BE2C (cell line): ENCODE measurements at places on chromosomes 1 and 21.

DNA sequence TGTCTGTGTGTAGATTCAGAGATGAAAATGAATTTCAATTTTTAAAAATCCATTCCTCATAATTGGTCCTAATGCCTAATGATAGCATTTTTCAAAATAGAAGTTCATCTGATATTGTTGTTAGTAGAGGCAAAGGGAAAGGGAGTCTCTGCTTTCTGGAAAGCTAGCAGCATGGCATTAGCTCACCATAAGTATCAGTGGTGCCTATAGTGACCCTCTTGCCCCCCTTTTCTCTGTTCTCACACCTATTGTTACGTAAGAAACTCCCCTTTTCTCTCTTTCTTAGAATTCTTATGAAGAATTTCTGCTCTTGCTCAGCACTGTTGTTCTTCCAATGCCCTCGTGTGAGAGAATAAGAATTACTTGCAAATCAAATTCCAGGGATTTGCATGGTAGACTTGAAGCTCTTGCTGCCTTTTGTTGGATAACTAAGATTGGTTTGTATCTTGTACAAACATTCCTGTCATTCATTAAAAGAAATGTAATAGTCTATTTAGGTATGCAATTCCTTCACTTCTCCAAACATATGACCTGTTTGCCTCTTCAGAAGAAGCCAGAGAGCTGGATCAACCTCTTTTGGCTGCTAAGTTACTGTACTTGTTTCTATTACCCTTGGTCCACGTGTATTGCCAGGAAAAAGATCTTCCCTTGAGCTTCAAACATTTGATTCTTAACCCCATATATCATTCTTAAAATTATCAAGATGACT lies 69.2 kb upstream of the MAGI3 start:
- DNase-seq: no peak

DNA sequence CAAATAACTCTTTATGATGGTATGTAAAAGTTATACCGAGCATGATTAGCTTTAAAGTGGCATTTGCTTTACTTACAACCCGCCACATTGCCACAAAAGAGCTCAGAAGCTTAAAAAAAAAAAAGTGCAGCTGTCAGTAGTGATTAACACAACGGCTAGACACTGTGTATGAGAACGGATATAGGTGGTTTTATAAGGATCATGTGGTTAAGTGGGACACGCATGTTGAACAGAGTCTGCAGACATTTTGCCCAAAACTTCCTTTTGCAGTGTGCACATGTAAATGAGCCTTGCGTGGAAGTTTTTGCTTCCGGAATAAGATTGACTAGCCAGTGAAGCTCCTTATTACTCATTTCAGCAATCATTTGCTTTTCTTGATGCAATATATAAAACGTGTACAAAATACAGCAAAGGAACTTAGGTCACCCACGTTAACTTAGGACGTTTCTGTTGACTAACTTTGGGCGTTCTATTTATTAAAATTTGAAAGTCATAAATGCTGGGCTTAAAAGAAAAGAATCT lies 58.7 kb upstream of the RGS1 start:
- no peak for DNase-seq

DNA sequence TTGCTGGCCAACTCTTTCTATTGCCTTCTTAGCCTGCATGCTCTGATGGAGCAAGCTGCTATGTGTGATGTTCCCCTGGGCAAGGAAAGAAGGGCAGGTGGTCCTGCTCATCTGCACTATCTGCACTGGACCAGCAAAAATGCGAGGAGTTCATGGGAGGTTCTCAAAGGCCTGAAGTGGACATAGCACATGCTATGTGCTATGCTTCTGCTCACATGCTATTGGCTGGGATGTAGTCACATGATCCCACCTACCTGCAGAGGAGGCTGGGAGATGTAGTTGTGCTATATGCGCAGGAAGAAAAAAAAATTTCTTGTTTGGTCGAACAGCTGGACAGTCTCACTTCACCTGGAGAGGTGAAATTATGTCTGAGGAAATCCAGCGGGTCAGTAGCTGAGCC lies 587.7 kb downstream of the MATN1 start:
- no peak for DNase-seq

DNA sequence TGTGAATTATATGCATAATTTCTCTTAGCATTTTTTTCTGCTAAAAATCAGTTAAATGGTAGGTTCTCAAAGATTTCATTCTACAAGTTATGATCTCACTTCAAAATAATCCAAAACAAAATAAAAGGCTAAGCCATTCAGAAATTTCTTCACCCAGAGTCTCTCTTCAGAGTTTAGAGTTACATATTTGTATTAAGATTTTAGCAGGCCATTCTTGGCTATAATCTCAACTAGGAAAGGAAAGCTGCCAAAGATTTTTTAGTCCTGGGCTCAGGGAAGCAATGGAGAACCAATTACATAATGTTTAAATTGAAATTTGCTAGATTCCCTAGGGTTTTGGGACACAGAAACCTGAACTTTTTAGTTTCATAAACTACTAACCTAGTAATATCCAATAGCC lies 245.0 kb downstream of the USH2A start:
- DNase-seq: no peak
